RKO (cell line): ENCODE measurements at places on chromosomes 2 and 18.

DNA sequence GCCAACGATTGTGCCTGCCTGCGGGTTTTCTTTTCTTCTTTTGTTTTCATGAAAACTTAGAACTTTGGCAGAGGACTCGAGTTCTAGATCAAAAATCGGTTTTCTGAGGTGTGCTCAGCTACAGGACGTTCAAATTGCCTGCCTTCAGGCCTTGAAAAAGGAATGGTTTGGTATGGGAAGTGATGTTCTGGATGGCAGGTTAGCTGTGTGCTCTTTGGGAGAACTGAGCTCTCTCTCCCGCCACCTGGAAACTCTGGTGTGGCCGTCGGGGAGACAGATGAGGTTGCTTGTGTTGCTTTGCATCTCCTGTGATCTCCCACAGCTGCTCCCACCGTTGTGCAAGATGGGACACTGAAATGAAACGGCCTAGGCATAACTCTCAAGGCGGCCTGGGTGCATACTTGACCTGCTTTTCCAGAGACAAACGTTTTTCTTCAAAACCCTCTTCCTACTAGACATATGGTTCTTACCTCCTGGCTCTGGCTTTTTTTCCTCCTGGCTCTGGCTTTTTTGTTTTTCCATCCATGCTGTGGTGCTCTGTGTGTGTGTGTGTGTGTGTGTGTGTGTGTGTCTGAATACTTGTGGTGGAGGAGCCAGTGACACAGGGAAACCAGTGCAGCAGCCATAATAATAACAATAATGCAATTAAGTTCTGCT lies 2.0 kb downstream of the FMNL2 start:
- peak; percentile 47 for DNase-seq

- DNase-seq, result peak; percentile 41
Observed at GRCh38 chr2:169038338-169038757, 7.2 kb upstream of the ABCB11 start.

DNA sequence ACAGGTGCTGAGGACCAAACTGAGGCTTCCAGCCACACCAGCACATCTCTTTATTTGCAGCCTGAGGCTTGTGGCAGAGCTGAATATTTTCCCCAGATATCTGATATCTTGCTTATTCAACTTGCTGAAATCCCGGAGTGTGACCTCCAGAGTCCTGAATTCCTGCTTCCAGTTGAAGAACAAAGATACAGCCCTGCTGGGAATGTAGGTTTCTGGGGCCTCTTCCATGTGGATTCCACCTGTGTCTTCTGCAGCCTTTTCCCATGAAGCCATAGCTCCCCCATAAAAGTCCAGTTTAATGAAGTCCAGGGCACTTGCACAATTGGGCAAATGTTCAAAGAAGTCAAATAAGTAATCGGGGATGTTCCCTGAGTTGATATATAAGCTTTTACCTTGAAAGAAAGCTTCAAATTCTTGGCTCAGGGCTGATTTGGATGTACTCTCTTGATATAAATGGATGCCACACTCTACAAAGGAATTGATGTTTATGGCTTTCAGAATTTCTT lies 14.9 kb downstream of the NLRC4 start:
- no peak for DNase-seq

DNA sequence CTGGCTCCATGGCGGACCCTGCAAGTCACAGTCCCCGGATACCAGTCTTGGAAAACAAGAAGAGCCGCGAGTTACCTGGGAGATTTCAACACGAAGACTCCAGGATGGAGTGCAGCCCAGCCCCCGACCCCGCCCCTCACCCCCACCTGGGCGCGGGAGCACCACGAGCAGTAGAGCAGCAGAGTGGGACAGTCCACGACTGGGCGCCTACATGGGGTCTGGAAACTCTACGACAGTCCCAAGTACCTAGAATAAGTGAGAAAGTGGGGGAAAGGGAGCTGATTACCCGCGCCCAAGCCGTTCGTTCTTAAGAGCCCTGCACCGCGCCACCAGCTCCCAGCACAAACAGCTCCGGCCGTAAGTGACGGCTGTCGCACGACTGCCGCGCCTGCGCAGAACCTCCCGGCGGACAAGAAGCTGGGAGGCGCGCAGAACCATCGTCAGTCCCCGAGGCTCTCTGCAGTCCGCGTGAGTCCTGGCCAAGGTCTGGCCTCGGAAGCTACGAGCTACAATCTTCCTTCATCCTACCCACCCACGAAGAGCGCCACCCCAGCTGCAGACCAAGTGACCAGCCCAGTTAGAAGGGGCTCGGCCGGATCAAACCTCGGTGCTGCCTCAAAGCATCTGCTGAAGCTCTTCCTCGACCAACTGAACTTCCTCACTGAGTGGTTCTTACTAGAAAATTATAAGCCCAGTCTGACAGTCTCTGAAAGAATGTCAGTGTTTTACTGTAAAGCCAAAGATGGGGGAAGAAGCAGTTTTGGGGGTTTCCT lies at the start of gene DPY30:
DPY30 (minus strand) TSS at position 359 of the 773 bp plus-strand sequence; CDS start at position 10, 349 bp downstream.
- peak; percentile 96 for DNase-seq

DNA sequence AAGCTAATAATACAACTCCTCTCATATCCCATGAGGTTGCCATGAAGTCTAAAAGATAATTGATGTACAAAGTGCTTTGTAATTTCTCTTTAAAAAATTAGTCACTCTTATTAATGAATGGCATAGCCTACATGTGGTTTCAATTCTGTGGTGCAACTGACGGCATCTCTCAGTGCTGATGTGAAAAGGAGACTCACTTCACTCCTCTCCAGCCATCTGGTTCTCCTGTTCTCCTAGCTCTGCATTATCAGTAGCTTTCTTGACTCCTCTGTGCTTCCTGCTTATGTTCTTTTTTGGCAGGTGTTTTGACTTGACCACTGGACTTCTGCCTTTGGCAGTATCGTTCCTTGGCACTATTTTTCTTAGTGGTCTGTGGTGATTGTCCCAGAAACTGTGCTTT lies 134.9 kb upstream of the ZFP36L2 start:
- DNase-seq, result no peak

DNA sequence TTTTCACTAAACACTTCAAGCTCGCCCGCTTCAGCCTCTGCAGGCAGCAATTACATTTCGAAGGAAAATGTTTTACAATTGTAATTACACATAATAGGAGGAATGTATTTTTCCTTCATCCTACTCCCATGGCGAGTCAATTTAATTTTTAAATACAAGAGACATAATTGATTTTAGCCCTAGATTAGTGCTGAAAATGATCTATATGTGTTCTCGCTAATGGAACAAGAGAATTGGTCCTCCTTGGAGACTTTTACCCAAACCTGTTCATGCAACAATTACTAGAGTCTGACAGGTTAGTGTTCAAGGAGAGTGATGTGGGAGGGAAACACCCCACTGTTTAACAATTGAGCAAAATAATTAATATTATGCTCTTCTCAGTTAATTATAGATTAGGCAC lies 509.4 kb upstream of the SETBP1 start:
- DNase-seq, result no peak

- no peak for DNase-seq
Observed at GRCh38 chr2:40450796-40451430, 977 bp downstream of the SLC8A1 start.

GRCh38 chr2:222424729-222425671 lies 657 bp downstream of the SGPP2 start:
- no peak for DNase-seq

GRCh38 chr2:3867469-3867868 lies 164.1 kb downstream of the DCDC2C start:
- no peak for DNase-seq

DNA sequence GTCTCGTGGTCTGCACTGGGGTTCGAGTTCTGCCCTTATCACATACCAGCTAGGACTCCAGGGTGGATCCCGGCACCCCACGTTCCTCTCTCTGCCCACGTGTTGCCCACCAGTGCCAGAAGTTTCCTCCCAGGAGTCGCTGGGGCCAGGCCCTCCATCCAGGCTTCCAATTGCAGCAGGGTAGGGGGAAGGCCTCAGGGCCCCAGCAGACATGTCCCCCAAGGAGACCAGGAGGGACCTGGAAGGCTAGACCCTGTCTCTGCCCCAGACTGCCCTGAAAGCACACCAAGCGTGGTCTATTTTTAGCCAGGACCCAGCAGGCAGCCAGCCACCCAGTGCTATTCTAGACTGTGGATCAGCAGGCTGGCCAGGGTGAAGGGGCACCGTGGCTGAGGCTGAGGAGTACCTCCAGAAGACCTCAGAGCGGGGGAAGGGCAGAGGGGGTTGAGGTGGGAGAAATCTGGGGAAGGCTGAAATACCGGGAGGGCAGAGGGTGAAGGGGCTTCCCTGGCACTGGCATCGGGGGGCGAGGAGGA lies 18.8 kb upstream of the TNS1 start:
- no peak for DNase-seq
